ENCODE measurements at places on chromosomes 5 and 9.

DNA sequence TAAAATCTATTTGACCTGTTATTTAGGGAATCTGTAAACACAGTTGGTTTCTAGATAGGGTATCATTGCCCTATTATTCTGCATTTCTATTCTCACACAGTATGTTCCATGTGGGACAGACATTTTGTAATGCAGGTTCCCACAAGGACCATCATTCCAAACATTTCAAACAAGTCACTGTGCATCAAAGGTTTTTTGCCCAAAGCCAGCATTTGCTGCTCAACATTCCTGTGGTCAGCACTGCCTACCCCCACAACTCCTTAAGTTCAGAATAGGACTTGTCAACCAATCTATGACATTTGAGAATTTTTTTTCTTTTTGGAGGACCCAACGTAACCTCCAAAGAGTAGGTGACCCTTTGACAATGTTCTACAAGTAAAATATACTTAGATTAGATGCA, 95.7 kb downstream of the LPAR1 start:
- H3K4me3 ChIP-seq, result no peak overlapping the region
- H3K27me3 ChIP-seq, result no peaks in the 10 kb centered on the region
- H3K4me1 ChIP-seq, result no peaks in the 10 kb centered on the region
- H3K36me3 ChIP-seq, result no peaks in the 10 kb centered on the region
- H3K27ac ChIP-seq, result no peak overlapping the region

- peak; percentile 62 for DNase-seq
- no peak overlapping the region for H3K4me3 ChIP-seq
- no peaks in the 10 kb centered on the region for H3K36me3 ChIP-seq
Observed at GRCh38 chr9:129208207-129209032, 30.4 kb upstream of the IER5L start.

- H3K27me3 ChIP-seq, result no peaks in the 10 kb centered on the region
- peak overlapping the region; percentile 96 for H3K27ac ChIP-seq
- peak; percentile 78 for DNase-seq
- no peaks in the 10 kb centered on the region for H3K36me3 ChIP-seq
- H3K4me1 ChIP-seq, result peaks cover 4% of the 10 kb centered on the region
Observed at GRCh38 chr5:34655354-34655991, 655 bp upstream of the RAI14 start.

GRCh38 chr5:87825583-87825982, 412.9 kb upstream of the CCNH start:
- H3K27me3 ChIP-seq, result no peaks in the 10 kb centered on the region
- no peak for DNase-seq
- no peaks in the 10 kb centered on the region for H3K4me1 ChIP-seq
- H3K4me3 ChIP-seq, result no peak overlapping the region

DNA sequence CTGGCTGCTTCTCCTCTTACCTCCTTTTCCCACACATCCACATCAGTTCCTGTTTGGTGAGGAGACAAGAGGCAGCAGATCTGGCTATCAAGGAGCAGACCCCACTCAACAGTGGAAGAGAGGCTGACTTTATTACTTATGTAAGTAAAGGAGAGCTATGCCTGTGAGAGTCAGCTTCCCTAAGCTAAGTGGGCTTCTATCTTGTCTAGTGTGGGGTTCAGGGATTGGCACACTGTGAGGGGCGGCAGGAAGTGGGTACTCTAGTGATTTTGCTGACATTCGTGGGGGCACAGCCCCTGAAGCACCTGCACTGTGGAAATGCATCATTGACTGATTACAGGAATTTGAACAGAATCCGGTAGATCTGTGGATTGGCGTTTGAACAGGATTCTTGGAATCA, 163.5 kb upstream of the IRX1 start:
- H3K4me1 ChIP-seq, result no peaks in the 10 kb centered on the region
- no peaks in the 10 kb centered on the region for H3K27me3 ChIP-seq
- no peak overlapping the region for H3K27ac ChIP-seq
- no peak overlapping the region for H3K4me3 ChIP-seq

- H3K4me3 ChIP-seq, result no peak overlapping the region
- H3K27me3 ChIP-seq, result no peaks in the 10 kb centered on the region
Observed at GRCh38 chr5:172105811-172106210, 82.2 kb downstream of the STK10 start.

- DNase-seq, result no peak
- no peak overlapping the region for H3K4me3 ChIP-seq
- no peaks in the 10 kb centered on the region for H3K36me3 ChIP-seq
- H3K4me1 ChIP-seq, result no peaks in the 10 kb centered on the region
Observed at GRCh38 chr5:18566671-18567070, 932.4 kb downstream of the TAF11L14 start.

GRCh38 chr5:176415240-176415951, 943 bp downstream of the CLTB start:
- peak overlapping the region; percentile 60 for H3K27ac ChIP-seq
- H3K4me1 ChIP-seq, result peaks cover 5% of the 10 kb centered on the region
- DNase-seq, result no peak
- no peaks in the 10 kb centered on the region for H3K27me3 ChIP-seq

DNA sequence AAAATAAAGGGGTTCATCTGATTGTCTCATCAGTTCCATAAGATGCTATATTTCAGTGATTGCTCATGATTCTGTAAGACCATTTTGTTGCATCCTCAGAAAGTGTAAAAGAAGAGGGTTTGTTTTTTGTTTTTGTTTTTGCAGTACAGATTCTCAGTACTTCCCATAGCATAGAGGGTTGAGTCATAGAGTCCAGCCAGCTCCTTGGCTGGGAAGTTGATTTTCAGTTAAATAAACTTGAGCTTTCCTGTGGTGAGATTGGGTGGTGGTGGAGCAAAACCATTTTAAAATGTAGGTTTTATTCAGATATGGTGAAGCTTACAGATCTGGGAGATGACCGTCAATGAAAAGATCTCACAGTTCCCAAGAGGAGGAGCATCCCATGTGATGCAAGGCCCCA, 48.2 kb downstream of the DAPK1 start:
- no peaks in the 10 kb centered on the region for H3K4me1 ChIP-seq
- no peaks in the 10 kb centered on the region for H3K27me3 ChIP-seq
- no peak overlapping the region for H3K27ac ChIP-seq
- peaks cover 2% of the 10 kb centered on the region for H3K36me3 ChIP-seq
- no peak overlapping the region for H3K4me3 ChIP-seq

DNA sequence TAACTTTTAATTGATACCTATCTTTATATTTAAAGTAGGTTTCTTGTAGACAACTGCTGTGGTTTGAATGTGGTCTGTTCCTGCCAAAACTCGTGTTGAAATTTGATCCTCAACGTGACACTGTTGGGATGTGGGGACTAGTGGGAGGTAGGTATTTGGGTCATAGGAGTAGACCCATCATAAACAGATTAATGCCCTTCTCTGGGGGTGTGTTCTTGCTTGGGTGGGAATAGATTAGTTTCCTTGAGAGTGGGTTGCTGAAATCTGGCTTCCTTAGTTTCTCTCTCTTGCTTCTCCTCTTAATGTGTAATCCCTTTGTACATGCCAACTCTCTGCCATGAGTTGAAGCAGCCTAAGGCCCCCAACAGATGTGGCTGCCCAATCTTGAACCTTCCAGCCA, 34.6 kb upstream of the IPPK start:
- no peak overlapping the region for H3K27ac ChIP-seq
- H3K27me3 ChIP-seq, result no peaks in the 10 kb centered on the region
- no peaks in the 10 kb centered on the region for H3K4me1 ChIP-seq
- H3K36me3 ChIP-seq, result no peaks in the 10 kb centered on the region
- no peak for DNase-seq

DNA sequence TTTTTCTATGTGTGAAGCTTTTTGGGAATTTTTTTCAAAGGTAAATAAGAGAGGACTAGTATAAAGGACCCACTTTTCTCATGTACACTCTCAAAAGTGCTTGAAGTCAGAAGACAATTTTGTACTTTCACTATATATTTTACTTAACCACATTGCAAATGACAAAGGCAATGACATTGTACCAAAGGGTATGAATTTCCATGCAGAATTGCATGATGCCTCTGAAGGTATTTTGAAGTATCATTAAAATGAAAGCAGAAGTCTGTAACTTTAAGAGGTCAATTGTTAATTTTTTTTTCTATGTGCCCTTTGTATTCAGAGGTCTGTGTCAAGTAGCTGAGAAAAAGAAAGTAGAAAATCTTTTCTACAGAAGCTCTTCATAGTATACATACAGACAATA, 84.7 kb downstream of the ST8SIA4 start:
- no peaks in the 10 kb centered on the region for H3K4me1 ChIP-seq
- no peak overlapping the region for H3K27ac ChIP-seq
- H3K27me3 ChIP-seq, result no peaks in the 10 kb centered on the region
- no peaks in the 10 kb centered on the region for H3K36me3 ChIP-seq
- no peak for DNase-seq

GRCh38 chr9:98930792-98931191, 12.9 kb upstream of the COL15A1 start:
- no peaks in the 10 kb centered on the region for H3K4me1 ChIP-seq
- no peak overlapping the region for H3K4me3 ChIP-seq
- no peaks in the 10 kb centered on the region for H3K27me3 ChIP-seq
- H3K36me3 ChIP-seq, result no peaks in the 10 kb centered on the region

DNA sequence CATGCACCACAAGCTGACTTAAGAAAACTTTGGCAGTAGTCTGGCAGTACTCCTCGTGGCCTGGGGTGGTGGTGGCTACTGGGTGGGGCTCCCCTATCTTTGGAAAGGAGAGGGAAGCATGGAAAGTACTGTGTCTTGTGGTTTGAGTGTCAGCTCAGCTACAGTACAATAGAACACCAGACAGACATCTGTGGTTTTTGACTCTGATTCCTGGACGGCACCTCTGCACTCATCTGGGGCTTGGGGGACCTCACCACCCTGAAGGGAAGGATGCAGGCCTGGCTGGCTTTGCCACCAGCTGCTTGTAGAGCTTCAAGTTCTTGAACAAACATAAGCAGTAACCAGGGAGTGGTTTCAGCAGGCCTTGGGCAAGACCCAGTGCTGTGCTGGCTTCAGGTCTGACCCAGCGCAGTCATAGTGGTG, 40.6 kb downstream of the TNFSF8 start:
- H3K27ac ChIP-seq, result no peak overlapping the region
- H3K4me3 ChIP-seq, result no peak overlapping the region
- H3K27me3 ChIP-seq, result no peaks in the 10 kb centered on the region
- peaks cover 3% of the 10 kb centered on the region for H3K4me1 ChIP-seq
- no peak for DNase-seq
- no peaks in the 10 kb centered on the region for H3K36me3 ChIP-seq

- H3K4me1 ChIP-seq, result peaks cover 4% of the 10 kb centered on the region
- DNase-seq, result no peak
- H3K4me3 ChIP-seq, result no peak overlapping the region
Observed at GRCh38 chr9:92942688-92943616, 4.4 kb upstream of the FGD3 start.

- no peak overlapping the region for H3K4me3 ChIP-seq
- no peak for DNase-seq
- H3K27me3 ChIP-seq, result no peaks in the 10 kb centered on the region
- no peaks in the 10 kb centered on the region for H3K36me3 ChIP-seq
- H3K4me1 ChIP-seq, result peaks cover 2% of the 10 kb centered on the region
Observed at GRCh38 chr5:43427306-43427705, 15.1 kb upstream of the CCL28 start.

- no peaks in the 10 kb centered on the region for H3K36me3 ChIP-seq
Observed at GRCh38 chr9:137057545-137057944, 3.7 kb upstream of the ENTPD2 start.

- H3K27me3 ChIP-seq, result no peaks in the 10 kb centered on the region
- no peak for DNase-seq
- H3K36me3 ChIP-seq, result no peaks in the 10 kb centered on the region
- H3K4me3 ChIP-seq, result no peak overlapping the region
Observed at GRCh38 chr9:26551971-26552370, 340.6 kb downstream of the CAAP1 start.

DNA sequence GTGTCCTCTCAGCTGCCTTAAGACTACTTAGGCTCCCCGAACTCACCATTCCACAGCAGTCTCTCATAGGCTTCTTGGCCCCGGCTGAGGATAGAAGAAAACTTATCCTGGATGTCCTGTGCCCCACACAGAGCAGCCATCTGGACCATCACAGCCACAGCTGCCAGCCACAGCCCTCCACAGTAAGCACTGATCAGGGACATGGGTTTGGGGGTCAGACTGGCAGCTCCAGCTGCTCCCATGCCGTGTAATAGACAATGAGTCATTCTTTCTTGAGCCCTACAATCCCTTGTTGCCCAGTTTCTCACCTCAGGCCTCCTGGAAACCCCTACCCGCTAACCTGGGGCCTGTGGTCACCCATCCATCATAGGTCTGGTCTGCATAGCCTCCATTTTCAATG, 5.7 kb downstream of the CREB3 start:
- no peak for DNase-seq
- no peak overlapping the region for H3K4me3 ChIP-seq
- H3K36me3 ChIP-seq, result peaks cover 20% of the 10 kb centered on the region
- peaks cover 8% of the 10 kb centered on the region for H3K4me1 ChIP-seq
- no peaks in the 10 kb centered on the region for H3K27me3 ChIP-seq

DNA sequence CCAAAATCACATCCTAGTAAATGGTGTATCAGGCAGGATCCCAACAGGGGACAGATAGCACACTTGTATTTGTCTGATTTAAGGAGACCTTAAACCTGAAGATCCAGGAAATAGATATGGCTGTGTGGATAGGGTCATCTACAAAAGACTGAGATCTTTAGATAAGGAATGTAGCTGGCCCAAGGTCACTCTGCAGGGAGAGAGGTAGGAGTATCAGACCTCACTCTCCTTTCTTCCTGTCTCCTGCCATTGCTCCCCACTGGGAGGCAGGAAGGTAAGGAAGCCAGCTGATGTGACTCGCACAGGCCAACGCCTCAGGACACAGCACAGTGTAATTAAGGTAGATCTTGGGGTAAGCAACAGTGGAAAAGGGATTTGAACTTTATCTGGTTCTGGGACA, 85.8 kb downstream of the PLPPR1 start:
- H3K27ac ChIP-seq, result no peak overlapping the region
- H3K36me3 ChIP-seq, result no peaks in the 10 kb centered on the region

GRCh38 chr5:32584646-32585045, 711 bp upstream of the SUB1 start:
- no peaks in the 10 kb centered on the region for H3K27me3 ChIP-seq
- DNase-seq, result no peak
- H3K36me3 ChIP-seq, result peaks cover 6% of the 10 kb centered on the region

DNA sequence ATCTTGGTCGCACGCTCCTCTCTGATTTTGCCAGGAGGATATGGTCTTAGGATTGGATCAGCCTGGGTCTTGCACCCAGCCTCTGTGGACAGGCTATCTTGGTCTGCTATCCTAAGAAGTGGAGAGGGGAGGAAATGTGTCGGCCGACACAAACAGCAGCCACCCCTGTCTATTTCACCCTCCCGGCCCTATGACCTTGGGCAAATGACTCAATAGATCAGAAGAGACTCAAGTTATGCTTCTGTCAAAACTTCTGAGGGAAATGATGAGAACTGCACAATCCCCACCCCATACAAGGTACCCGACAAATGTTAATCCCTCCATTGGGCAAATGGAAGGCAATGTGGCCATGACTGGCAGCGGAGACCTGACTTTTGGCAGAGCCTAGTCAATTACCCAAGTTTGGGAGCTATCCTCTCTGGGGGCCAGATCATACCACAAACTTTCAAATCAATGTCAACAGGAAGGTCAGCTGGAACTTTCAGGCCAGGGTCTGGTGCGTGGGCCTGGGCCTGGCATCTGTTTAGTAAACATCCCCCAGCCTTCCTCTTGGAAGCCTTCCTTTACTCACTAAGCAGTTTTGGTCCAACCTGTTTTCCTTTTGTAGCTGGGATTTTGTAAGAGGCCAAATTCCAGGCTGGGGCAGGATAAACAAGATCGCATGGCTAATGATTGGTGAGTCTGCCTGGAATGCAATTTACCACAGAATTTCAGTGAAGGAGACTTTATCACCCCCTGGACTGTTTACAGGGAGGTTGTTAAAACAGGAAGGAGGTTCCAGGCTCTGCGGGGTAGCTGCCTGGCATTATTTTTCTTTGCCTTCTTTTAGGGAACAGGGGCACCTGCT, 64.2 kb upstream of the CPEB4 start:
- peaks cover 55% of the 10 kb centered on the region for H3K4me1 ChIP-seq
- peak overlapping the region; percentile 97 for H3K27ac ChIP-seq
- DNase-seq, result peak; percentile 68
